ENCODE measurements at places on chromosomes 5 and 9. TPM values are rescaled to one million over a fixed set of nuclear protein-coding genes. Genes with fewer than 3 reads are reported as not detected.

SPINK4 gene
- not detected for polyA plus RNA-seq

SLC36A2 gene
- 0.24 TPM for polyA plus RNA-seq

LCNL1 gene
- polyA plus RNA-seq: 25.2 TPM

SPARC gene
- polyA plus RNA-seq: 2,283 TPM

MOB3B gene
- polyA plus RNA-seq: 20.2 TPM

CCL19 gene
- polyA plus RNA-seq: not detected

SOHLH1 gene
- polyA plus RNA-seq: 1.0 TPM

MAP3K1 gene
- polyA plus RNA-seq: 18.2 TPM

PCDH1 gene
- polyA plus RNA-seq: 42.6 TPM

NEUROG1 gene
- polyA plus RNA-seq: not detected

ACOT12 gene
- polyA plus RNA-seq: 0.86 TPM

C9orf50 gene
- 0.59 TPM for polyA plus RNA-seq

RBM22 gene
- polyA plus RNA-seq: 69.4 TPM

SHLD3 gene
- polyA plus RNA-seq: 4.6 TPM

ENTPD2 gene
- 49.1 TPM for polyA plus RNA-seq

Measured in spinal cord (tissue), 10 donors.